ENCODE measurements at places on chromosomes 1 and 21. TPM values are rescaled to one million over a fixed set of nuclear protein-coding genes. Genes with fewer than 3 reads are reported as not detected.

Gene CD1E
- total RNA-seq: 3.8 TPM

Gene PLA2G4A
- 10.7 TPM for total RNA-seq

GRCh38 chr1:242828828-242829227 is 304.3 kb upstream of the PLD5 start:
- no peaks in the 10 kb centered on the region for H3K36me3 ChIP-seq
- no peaks in the 10 kb centered on the region for H3K27me3 ChIP-seq
- no peak overlapping the region for H3K4me3 ChIP-seq
- DNase-seq: no peak

DNA sequence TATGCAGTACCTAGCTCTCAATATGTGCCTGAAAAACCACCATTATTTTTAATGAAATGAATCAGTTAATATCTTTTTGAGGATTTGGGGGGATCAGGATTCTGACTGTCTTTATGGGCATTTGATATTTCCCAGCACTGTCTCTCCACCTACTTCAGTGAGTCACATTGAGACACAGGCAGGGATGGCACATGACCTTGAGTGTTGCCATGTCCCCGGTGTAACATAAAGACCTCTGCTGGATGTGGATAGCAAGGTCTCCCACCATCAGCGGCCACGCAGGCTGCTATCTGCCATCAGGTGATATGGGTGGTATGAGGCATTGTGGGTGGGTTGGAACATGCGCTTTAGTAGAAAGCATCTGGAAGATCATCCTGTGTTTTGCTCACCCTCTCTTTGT is 103.2 kb downstream of the RGL1 start:
- peaks cover 86% of the 10 kb centered on the region for H3K36me3 ChIP-seq
- no peaks in the 10 kb centered on the region for H3K27me3 ChIP-seq
- no peak overlapping the region for H3K4me3 ChIP-seq
- no peak overlapping the region for H3K27ac ChIP-seq
- no peak for DNase-seq
- no peaks in the 10 kb centered on the region for H3K4me1 ChIP-seq

- H3K36me3 ChIP-seq: no peaks in the 10 kb centered on the region
- no peak overlapping the region for H3K4me3 ChIP-seq
- no peaks in the 10 kb centered on the region for H3K27me3 ChIP-seq
- no peak for DNase-seq
- H3K27ac ChIP-seq: no peak overlapping the region
- peaks cover 3% of the 10 kb centered on the region for H3K4me1 ChIP-seq
Observed at GRCh38 chr21:14866859-14867765, 197.7 kb downstream of the NRIP1 start.

GRCh38 chr1:232538224-232538942 is 91.5 kb downstream of the SIPA1L2 start:
- no peaks in the 10 kb centered on the region for H3K27me3 ChIP-seq
- H3K4me3 ChIP-seq: no peak overlapping the region
- H3K36me3 ChIP-seq: no peaks in the 10 kb centered on the region
- H3K27ac ChIP-seq: no peak overlapping the region

Gene SLC30A10
- not detected for total RNA-seq

DNA sequence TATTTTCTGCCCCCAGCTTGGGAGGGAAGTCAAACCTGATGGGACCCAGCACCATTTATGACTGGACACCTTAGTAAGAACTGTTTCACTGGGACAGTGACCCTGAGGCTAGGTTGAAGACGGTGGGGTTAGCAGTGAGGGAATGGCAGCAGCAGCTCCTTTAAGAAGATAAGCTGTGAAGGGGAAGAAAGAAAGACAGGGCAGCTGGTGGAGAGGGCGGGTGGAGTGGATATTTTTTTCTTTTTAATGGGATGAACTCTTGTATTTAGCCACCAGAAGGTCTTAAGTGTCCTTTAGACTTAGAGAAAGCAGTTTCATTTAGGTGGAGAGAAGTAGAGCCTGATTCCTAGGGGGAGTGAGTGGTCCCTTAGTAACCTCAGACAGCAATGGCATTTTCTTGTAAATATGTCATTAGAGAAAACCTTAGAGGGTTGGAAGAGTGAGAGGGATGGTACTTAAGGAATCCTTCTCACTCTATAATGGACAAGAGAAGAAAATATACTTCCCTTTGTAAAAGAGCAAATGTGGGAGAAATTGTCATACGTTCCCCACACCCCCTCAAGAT is 187.5 kb downstream of the HHAT start:
- no peak for DNase-seq
- no peaks in the 10 kb centered on the region for H3K36me3 ChIP-seq
- no peaks in the 10 kb centered on the region for H3K27me3 ChIP-seq
- no peak overlapping the region for H3K27ac ChIP-seq
- H3K4me3 ChIP-seq: no peak overlapping the region

GRCh38 chr1:182244451-182244850 is 147.1 kb downstream of the GLUL start:
- H3K27me3 ChIP-seq: no peaks in the 10 kb centered on the region
- peaks cover 5% of the 10 kb centered on the region for H3K4me1 ChIP-seq
- H3K4me3 ChIP-seq: no peak overlapping the region
- no peaks in the 10 kb centered on the region for H3K36me3 ChIP-seq
- no peak for DNase-seq
- no peak overlapping the region for H3K27ac ChIP-seq

- H3K27me3 ChIP-seq: peaks cover 16% of the 10 kb centered on the region
- H3K36me3 ChIP-seq: no peaks in the 10 kb centered on the region
- H3K27ac ChIP-seq: no peak overlapping the region
Observed at GRCh38 chr1:148160048-148160342, 7.9 kb upstream of the NBPF11 start.

DNA sequence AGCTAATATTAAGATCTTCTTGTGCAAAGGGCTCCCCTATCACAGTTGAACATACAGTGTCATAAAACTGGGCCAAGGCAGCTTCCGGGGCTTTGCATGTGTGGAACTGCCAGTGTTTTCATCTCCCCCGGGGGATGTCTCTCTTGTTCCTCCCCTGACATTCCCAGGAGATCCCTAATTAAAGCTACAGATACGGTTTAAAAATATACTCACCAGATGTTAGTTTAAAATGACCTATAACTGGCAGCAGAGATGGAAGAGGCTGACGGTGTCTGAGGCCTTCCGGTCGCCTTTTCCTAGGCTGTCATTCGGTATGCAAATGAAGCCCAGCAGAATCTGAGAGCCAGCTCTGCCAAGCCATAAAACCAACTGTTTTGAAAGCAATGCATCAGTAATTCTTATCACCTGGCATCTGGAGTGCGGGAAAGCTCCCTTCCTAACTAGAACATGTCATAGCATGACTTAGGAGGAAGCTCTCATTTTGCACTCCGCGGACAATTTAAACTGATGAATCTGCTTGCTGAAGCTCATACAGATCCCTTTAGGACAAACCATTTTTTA is 436.5 kb upstream of the VAMP3 start:
- H3K27me3 ChIP-seq: peaks cover 10% of the 10 kb centered on the region
- peaks cover 5% of the 10 kb centered on the region for H3K4me1 ChIP-seq
- no peak for DNase-seq
- no peak overlapping the region for H3K4me3 ChIP-seq
- no peak overlapping the region for H3K27ac ChIP-seq

GRCh38 chr1:26946270-26946669 is 14.0 kb downstream of the KDF1 start:
- peaks cover 62% of the 10 kb centered on the region for H3K36me3 ChIP-seq
- no peak for DNase-seq
- no peak overlapping the region for H3K27ac ChIP-seq
- no peak overlapping the region for H3K4me3 ChIP-seq

- no peaks in the 10 kb centered on the region for H3K27me3 ChIP-seq
- H3K4me3 ChIP-seq: peak overlapping the region; percentile 99
- H3K4me1 ChIP-seq: peaks cover 11% of the 10 kb centered on the region
- peak; percentile 68 for DNase-seq
- H3K36me3 ChIP-seq: peaks cover 73% of the 10 kb centered on the region
- H3K27ac ChIP-seq: peak overlapping the region; percentile 96
Observed at GRCh38 chr1:26890467-26890796, 349 bp upstream of the GPN2 start.

- no peaks in the 10 kb centered on the region for H3K27me3 ChIP-seq
- DNase-seq: no peak
Observed at GRCh38 chr21:37742115-37742514, 174.1 kb downstream of the KCNJ6 start.

Gene OXCT2
- 0.43 TPM for total RNA-seq

All from upper lobe of right lung (tissue), 1 donor.